ENCODE measurements at places on chromosomes 4 and X.

DNA sequence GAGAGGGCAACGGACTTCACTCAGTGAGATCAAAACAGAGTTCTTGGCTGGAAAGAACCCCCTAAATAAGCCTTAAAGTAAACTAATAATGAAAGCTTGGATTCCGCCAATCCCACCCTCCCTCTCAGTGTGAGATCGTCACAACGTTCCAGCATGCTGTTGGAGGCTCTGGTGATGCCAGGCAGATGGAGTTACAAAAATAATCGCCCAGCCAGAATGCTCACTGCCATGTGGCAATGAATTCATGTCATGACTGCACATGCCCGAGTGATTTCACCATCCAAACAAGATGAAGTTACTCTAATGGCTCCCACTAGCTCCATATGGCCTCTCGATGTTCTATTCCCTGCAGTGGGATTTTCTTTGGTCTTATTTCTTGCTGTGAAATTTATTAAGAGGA is 248.0 kb downstream of the SPATA18 start:
- DNase-seq = no peak

- DNase-seq = no peak
Measured at GRCh38 chr4:107379054-107379869, 340.8 kb downstream of the PAPSS1 start.

DNA sequence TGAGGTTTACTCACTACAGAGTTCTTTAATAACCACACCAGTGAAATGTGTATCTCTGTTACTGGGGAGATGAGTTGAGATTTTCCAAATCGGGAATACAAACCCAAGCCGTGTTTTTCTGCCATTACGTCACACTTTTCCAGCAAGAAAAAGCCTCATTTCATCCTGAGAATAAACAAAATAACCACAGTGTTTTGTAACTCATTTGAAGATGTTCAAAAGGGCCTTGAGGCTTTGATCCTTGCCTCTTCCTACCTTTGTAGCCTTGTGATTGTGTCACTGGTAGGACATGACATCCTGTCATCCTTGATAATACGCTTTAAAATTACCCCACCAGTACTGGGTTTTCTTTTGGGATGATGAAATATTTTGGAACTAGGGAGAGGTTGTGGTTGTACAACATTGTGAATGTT is 2.9 kb downstream of the USP11 start:
- DNase-seq = no peak

DNA sequence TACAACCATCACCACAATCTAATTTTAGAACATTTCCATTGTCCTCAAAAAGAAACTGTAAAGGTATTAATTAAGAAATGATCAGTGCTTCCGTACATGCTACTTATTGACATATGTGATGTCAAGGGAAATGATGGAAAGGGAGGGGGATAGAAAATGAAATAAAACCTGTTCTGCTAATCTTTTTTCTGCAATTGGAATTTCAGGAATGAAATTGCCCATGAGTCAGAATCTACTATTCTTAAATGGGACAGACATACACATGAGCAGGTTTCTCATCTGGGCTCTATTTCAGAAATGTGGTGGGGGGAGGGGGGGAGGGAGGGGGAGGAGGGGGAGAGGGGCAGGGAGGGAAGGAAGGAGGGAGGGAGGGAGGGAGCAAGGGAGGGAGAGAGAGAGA is 91.0 kb downstream of the SHROOM4 start:
- no peak for DNase-seq

- no peak for DNase-seq
Measured at GRCh38 chr4:44522761-44523445, 74.3 kb upstream of the KCTD8 start.

All from activated CD8-positive, alpha-beta memory T cell treated with anti-CD3 and anti-CD28 coated beads for 48 hours (primary cell).